ENCODE measurements at places on chromosomes 11 and 22.

- peak; percentile 96 for DNase-seq
These were observed 53.8 kb downstream of the PACS1 start for GRCh38 chr11:66123902-66124301.

DNA sequence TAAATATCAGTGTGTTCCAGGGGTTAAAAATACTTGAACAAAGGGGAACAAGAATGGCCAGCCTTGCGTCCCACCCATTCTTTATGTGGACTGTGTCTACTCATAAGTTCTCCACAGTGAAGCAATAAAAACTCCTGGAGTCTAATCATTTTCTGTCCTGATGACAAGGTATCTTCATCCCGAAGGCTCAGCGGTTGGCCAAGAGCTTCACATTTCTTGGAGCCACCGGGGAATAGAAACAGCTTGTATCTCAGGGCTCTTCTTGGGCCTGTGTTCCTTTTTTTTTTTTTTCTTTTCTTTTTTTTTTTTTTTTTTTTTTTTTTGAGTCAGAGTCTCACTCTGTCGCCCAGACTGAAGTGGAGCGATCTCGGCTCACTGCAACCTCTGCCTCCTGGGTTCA, 36.8 kb upstream of the ADORA2A start:
- no peak for DNase-seq

GRCh38 chr22:45934659-45935341, 42.2 kb downstream of the WNT7B start:
- peak; percentile 16 for DNase-seq

DNA sequence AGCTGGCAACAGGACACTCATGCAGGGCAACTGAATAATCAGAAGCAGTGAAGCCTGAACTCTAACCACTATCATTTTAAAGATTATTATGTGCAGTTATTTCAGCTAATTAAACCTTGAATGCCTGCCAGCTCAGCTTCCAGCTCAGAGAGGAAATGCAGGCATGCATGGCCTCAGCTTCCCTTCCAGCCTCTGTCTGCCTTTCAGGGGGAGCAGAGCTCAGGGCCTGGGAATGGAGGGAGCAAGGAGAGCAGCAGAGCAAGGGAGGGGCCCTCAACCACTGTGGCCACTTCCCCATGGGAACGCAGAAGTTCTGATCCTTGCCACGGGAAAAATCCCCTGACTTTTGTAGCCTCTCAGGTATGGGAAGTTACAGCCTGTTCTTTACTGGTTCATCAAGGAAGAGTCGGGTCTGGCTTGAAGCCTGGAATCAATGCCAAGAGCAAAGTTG, 32.5 kb upstream of the APLNR start:
- DNase-seq = peak; percentile 65

- DNase-seq = no peak
These were observed 5.9 kb downstream of the LINC01488 start for GRCh38 chr11:69487391-69487790.

GRCh38 chr11:130785380-130786116, 130.7 kb downstream of the SNX19 start:
- no peak for DNase-seq

All from DMS79 (cell line).